ENCODE measurements at places on chromosomes 3 and 15. TPM values are rescaled to one million over a fixed set of nuclear protein-coding genes. Genes with fewer than 3 reads are reported as not detected.

The BAHD1 gene
- total RNA-seq, result 4.4 TPM

The GPR149 gene
- total RNA-seq, result not detected

The CADM2 gene
- total RNA-seq, result under 0.01 TPM

The STT3B gene
- total RNA-seq, result 259 TPM

The POU1F1 gene
- total RNA-seq, result not detected

The CSK gene
- total RNA-seq, result 16.2 TPM

The PARL gene
- 21.1 TPM for total RNA-seq

The LRTM1 gene
- total RNA-seq, result not detected

The IMPG2 gene
- 0.33 TPM for total RNA-seq

The SNTN gene
- not detected for total RNA-seq

The HGD gene
- under 0.01 TPM for total RNA-seq

The DNAH12 gene
- under 0.01 TPM for total RNA-seq

The CD86 gene
- not detected for total RNA-seq

The CNTN3 gene
- total RNA-seq, result 8.3 TPM

The NCK1 gene
- 59.5 TPM for total RNA-seq

The RAB6B gene
- total RNA-seq, result 0.51 TPM

The CCDC33 gene
- not detected for total RNA-seq

The ADAMTS7 gene
- 5.1 TPM for total RNA-seq

The RBPMS2 gene
- not detected for total RNA-seq

The XCR1 gene
- under 0.01 TPM for total RNA-seq
